ENCODE measurements at places on chromosomes 1 and 21. TPM values are rescaled to one million over a fixed set of nuclear protein-coding genes. Genes with fewer than 3 reads are reported as not detected.

- no peak overlapping the region for H3K4me3 ChIP-seq
- no peaks in the 10 kb centered on the region for H3K27me3 ChIP-seq
- no peaks in the 10 kb centered on the region for H3K4me1 ChIP-seq
- no peak overlapping the region for H3K27ac ChIP-seq
- no peak for DNase-seq
Measured at GRCh38 chr1:159600894-159601293, 13.3 kb downstream of the APCS start.

GRCh38 chr1:208231881-208232661, 12.1 kb downstream of the PLXNA2 start:
- H3K27ac ChIP-seq = no peak overlapping the region
- no peaks in the 10 kb centered on the region for H3K4me1 ChIP-seq
- H3K4me3 ChIP-seq = no peak overlapping the region
- DNase-seq = no peak

DNA sequence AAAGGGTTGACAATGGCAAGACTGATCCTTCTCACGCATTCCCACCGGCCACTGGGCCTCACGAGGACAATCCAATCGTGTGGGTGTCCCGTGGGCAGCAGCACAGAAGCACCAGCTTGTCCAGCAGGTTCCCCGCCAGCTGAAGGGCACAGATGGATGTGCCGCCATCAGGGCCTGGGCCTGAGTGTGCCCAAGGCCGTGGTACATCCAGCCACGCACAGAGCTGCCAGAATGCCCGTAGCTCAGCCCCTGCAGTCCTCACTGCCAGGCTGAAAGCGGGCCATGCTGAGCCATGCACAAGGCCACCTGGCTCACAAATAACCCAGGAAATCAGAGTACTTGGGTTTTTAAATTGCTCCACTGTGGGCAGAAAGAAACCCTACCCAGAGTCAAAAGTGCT, 7.0 kb downstream of the NPHP4 start:
- DNase-seq = no peak
- H3K4me3 ChIP-seq = no peak overlapping the region
- peaks cover 13% of the 10 kb centered on the region for H3K4me1 ChIP-seq

GRCh38 chr1:224113918-224114786, at the start of gene FBXO28:
Gene FBXO28, plus strand, starts transcription at chr1:224114111. Its CDS starts 19 bp downstream, at chr1:224114130.
- H3K27me3 ChIP-seq = no peaks in the 10 kb centered on the region
- peaks cover 16% of the 10 kb centered on the region for H3K4me1 ChIP-seq
- H3K27ac ChIP-seq = peak within 1 kb of the TSS; percentile 93
- peak; percentile 98 for DNase-seq
- H3K4me3 ChIP-seq = peak within 1 kb of the TSS; percentile 90
- H3K36me3 ChIP-seq = peaks cover 4% of the 10 kb centered on the region

GRCh38 chr21:17195351-17195750, 317.5 kb upstream of the CXADR start:
- H3K4me3 ChIP-seq = no peak overlapping the region
- H3K27me3 ChIP-seq = no peaks in the 10 kb centered on the region
- H3K27ac ChIP-seq = peak overlapping the region; percentile 87
- H3K4me1 ChIP-seq = peaks cover 8% of the 10 kb centered on the region
- no peaks in the 10 kb centered on the region for H3K36me3 ChIP-seq
- DNase-seq = no peak

DNA sequence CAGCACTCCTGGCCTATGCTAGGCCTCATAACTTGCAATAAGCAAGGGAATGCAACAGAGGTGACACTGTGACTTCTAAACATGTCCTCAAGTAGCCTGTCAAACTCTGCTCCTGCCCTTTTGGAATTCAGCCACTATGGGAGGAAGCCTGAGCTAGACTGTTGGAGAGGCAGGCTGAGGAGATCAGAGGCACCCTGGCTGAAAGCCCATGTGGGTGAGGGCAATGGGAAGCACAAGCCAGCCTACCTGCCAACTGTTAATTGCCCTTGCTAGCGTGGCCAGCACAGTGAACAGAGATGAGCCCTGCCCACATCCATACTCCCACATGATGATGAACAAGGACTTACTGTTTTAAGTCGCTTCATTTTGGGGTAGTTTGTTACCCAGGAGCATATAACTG, 17.7 kb downstream of the GNB1 start:
- H3K27me3 ChIP-seq = no peaks in the 10 kb centered on the region
- H3K36me3 ChIP-seq = peaks cover 29% of the 10 kb centered on the region
- no peaks in the 10 kb centered on the region for H3K4me1 ChIP-seq
- no peak overlapping the region for H3K27ac ChIP-seq

- no peaks in the 10 kb centered on the region for H3K27me3 ChIP-seq
- H3K4me3 ChIP-seq = no peak overlapping the region
- no peaks in the 10 kb centered on the region for H3K4me1 ChIP-seq
- H3K36me3 ChIP-seq = no peaks in the 10 kb centered on the region
- H3K27ac ChIP-seq = no peak overlapping the region
Measured at GRCh38 chr21:36552434-36552785, 72.5 kb upstream of the CLDN14 start.

GRCh38 chr1:54237586-54237985, 37.6 kb downstream of the MRPL37 start:
- H3K4me1 ChIP-seq = peaks cover 4% of the 10 kb centered on the region
- H3K36me3 ChIP-seq = no peaks in the 10 kb centered on the region
- H3K27me3 ChIP-seq = no peaks in the 10 kb centered on the region
- no peak for DNase-seq

- no peaks in the 10 kb centered on the region for H3K36me3 ChIP-seq
- DNase-seq = no peak
- no peak overlapping the region for H3K4me3 ChIP-seq
Measured at GRCh38 chr1:85308833-85309350, 32.5 kb upstream of the BCL10 start.

GRCh38 chr1:172085317-172085716, 244.0 kb downstream of the DNM3 start:
- no peaks in the 10 kb centered on the region for H3K36me3 ChIP-seq
- no peak overlapping the region for H3K4me3 ChIP-seq
- no peak for DNase-seq
- H3K27ac ChIP-seq = no peak overlapping the region

- H3K4me3 ChIP-seq = no peak overlapping the region
- H3K27me3 ChIP-seq = peaks cover 53% of the 10 kb centered on the region
- no peaks in the 10 kb centered on the region for H3K4me1 ChIP-seq
- no peak overlapping the region for H3K27ac ChIP-seq
- no peaks in the 10 kb centered on the region for H3K36me3 ChIP-seq
Measured at GRCh38 chr1:37746806-37747205, 18.1 kb downstream of the EPHA10 start.

DNA sequence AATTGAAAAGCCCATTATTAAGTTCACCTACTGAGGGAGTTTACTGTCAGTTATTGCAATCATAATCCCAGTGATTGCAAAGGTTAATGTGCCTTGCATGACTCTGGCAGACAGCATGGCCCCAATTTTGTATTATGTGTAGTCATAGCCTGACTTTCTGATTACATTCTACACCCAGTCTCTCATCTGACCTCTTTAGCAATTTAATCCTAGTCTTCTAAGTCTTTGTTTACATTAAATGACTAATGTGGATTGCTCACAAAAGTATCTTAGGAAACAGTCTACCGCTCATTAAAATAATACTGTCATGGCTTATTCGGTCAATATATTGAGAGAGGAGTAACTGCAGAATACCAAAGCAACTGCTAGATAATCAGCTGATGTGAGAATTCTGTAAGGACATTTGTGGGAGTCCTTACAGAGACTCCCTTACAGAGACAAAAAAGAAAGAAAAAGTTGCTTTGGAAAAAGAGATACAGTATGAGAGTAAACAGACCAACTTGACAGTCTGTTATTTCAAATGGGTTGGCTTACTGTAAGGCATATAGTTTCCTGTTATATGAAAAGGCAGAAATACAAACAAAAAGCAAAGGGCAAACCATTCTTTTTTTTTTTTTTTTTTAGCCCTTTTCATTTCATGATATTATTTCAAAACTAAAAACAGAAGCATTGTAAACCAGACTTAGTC, 42.8 kb downstream of the SMG7 start:
- no peak overlapping the region for H3K27ac ChIP-seq
- no peak overlapping the region for H3K4me3 ChIP-seq
- H3K27me3 ChIP-seq = no peaks in the 10 kb centered on the region
- peaks cover 17% of the 10 kb centered on the region for H3K4me1 ChIP-seq

DNA sequence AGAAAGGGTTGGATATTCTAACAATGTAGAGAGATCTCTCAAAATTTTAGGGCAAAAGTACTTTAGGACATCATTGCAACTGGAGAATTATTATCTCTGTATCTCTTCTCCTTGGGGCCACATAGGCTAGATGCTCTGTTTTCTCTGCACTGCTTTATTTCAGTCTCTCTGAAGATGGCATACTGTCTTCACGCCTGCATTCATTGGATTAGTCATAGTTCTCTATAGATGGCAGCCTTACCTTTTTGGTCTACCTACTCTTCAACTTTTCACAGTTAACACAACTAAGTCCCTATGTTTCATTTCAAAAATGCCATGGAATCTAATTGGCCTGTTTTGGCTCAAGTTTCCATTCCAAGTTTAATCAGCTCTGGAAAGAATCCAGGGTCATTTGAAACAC, 1623.3 kb upstream of the B3GALT2 start:
- no peaks in the 10 kb centered on the region for H3K27me3 ChIP-seq
- no peaks in the 10 kb centered on the region for H3K36me3 ChIP-seq
- no peak overlapping the region for H3K27ac ChIP-seq
- H3K4me1 ChIP-seq = no peaks in the 10 kb centered on the region

DNA sequence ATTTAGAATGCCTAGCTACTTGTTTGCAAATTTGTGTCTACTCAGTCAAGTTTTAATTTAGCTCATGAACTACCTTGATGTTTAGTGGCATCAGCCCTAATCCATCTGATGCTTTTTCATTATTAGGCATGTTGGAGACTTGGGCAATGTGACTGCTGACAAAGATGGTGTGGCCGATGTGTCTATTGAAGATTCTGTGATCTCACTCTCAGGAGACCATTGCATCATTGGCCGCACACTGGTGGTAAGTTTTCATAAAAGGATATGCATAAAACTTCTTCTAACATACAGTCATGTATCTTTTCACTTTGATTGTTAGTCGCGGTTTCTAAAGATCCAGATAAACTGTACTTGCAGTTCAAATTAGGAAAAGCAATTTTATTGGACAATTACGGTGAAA, 7.6 kb downstream of the SOD1 start:
- H3K4me3 ChIP-seq = no peak overlapping the region
- DNase-seq = no peak
- peaks cover 31% of the 10 kb centered on the region for H3K4me1 ChIP-seq
- H3K36me3 ChIP-seq = peaks cover 77% of the 10 kb centered on the region

DNA sequence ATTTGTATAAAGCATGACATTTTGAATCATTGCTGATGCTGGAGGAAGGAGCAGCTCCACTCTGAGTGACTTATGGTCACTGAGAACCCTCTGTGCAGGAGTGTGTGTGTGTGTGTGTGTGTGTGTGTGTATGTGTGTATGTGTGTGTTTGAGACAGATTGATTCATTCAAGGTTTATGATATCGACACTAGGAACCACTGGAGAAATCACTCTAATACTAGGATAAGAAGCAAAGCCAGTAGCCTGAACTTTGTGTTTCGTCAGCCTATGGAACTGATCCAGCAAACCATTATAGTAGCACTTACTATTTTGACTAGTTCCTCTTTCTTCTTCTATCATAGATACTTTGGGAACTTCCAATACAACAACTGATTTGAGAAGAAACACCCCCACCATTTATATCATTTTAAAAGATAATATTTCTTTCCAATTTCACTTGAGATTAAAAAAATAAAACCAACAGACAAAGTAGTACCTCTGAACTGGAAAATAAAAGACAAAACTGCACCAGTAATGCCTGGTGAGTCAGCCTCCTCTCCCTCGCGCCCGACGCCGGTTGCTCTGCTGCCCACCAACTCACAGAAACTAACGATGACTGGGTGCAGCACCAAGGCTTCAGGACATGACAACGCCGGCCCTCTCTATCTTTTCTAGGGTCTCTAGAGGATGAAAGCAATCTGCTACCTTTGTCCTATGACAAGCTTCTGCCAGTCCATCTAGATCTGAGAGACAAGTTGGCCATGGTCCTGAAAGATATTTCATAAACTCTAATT, 20.9 kb downstream of the SLAMF1 start:
- H3K4me1 ChIP-seq = peaks cover 13% of the 10 kb centered on the region
- H3K27ac ChIP-seq = no peak overlapping the region
- DNase-seq = no peak
- H3K36me3 ChIP-seq = no peaks in the 10 kb centered on the region

DNA sequence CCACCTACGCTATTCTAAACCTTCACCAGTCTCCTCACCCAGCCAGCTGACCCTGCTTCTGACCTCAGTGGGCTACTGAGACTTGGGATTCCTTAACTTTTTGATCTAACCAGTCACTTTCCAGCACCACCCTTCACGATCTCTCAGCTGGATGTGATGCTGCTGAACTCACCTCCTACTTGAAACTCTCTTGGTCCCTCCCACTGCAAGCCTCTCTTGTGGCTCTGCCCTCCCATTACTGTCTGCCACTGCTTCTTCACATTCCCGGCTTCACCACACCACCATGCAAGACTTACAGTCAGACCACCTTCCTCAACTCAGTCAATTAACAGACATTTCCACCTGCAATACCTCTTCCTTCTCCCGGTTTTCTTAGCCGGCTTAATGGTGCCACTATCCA, 6.3 kb downstream of the TAF5L start:
- H3K36me3 ChIP-seq = no peaks in the 10 kb centered on the region
- no peak overlapping the region for H3K4me3 ChIP-seq
- peaks cover 16% of the 10 kb centered on the region for H3K4me1 ChIP-seq
- H3K27ac ChIP-seq = no peak overlapping the region
- DNase-seq = no peak

GRCh38 chr1:31869449-31869848, 53.6 kb upstream of the SPOCD1 start:
- H3K36me3 ChIP-seq = no peaks in the 10 kb centered on the region
- no peak overlapping the region for H3K4me3 ChIP-seq
- no peaks in the 10 kb centered on the region for H3K27me3 ChIP-seq
- no peak overlapping the region for H3K27ac ChIP-seq
- no peaks in the 10 kb centered on the region for H3K4me1 ChIP-seq
- no peak for DNase-seq

DNA sequence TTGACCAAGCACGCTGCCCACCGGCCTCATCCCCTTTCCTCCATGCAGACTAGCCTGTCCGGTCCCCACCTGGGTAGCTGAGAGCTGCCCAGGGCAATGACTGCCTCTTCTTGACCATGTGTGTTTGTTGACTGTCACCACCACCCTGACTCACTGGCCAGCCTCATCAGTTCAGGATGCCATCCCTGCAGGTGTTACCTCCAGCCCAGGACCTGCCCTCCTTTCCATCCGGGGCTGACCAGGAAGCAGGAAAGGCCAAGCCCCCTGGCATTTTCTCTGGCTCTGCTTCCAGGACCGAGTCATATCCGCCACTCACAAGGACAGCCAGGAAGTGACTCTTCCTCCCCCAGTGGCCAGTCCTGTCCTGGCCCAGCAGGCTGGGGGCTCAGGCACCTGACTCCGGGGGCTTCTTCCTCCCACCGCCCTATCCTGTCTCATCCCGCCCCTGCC, 17.1 kb downstream of the EPHA2 start:
- H3K4me3 ChIP-seq = no peak overlapping the region
- H3K27ac ChIP-seq = peak overlapping the region; percentile 27
- H3K36me3 ChIP-seq = peaks cover 48% of the 10 kb centered on the region
- peaks cover 34% of the 10 kb centered on the region for H3K4me1 ChIP-seq
- DNase-seq = no peak
- H3K27me3 ChIP-seq = no peaks in the 10 kb centered on the region

GRCh38 chr1:31238986-31239613, 587 bp downstream of the NKAIN1 start:
- no peaks in the 10 kb centered on the region for H3K36me3 ChIP-seq
- H3K27ac ChIP-seq = no peak overlapping the region
- peak overlapping the region; percentile 38 for H3K4me3 ChIP-seq

DNMT3L gene
- total RNA-seq = not detected

CLCA2 gene
- not detected for total RNA-seq

CLCA4 gene
- not detected for total RNA-seq

LMOD1 gene
- not detected for total RNA-seq

SH3D21 gene
- 2.9 TPM for total RNA-seq

FMO2 gene
- 0.20 TPM for total RNA-seq

OR2L5 gene
- total RNA-seq = not detected

TSPEAR gene
- total RNA-seq = 12.4 TPM

DAB1 gene
- 113 TPM for total RNA-seq

DISP3 gene
- 0.49 TPM for total RNA-seq

IL20 gene
- not detected for total RNA-seq

ST6GALNAC5 gene
- total RNA-seq = not detected
